Stimulated activated CD4-positive, alpha-beta T cell treated with anti-CD3 and anti-CD28 coated beads, Interleukin-1b, Interleukin-23, amount 100 ng/mL, for 1 hour (primary cell): ENCODE measurements at places on chromosomes 16 and 17.

DNA sequence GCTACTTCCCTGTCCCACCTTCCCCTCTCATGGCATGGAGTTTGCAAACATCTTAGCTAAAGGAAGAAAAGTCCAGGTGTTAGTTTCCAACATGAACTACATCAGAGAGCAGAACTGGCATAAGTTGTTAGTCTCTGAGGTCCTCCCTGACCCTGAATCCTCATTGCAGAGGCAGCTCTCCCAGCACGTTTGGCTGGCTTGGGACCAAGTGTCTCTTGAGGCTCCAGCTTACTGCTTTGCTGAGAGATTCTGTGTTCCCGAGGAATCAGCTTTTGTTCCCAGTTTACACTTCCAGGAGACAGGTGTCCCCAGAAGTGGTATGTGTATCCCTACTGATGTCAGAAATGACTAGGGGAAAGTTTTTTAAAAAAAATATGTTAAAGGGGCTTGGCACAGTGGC is 14.7 kb downstream of the DNAH9 start:
- DNase-seq: no peak

- DNase-seq: no peak
These were observed 404.0 kb downstream of the CDH11 start for GRCh38 chr16:64717871-64718270.

- no peak for DNase-seq
These were observed 265.2 kb upstream of the TNRC6C start for GRCh38 chr17:77693301-77693700.

DNA sequence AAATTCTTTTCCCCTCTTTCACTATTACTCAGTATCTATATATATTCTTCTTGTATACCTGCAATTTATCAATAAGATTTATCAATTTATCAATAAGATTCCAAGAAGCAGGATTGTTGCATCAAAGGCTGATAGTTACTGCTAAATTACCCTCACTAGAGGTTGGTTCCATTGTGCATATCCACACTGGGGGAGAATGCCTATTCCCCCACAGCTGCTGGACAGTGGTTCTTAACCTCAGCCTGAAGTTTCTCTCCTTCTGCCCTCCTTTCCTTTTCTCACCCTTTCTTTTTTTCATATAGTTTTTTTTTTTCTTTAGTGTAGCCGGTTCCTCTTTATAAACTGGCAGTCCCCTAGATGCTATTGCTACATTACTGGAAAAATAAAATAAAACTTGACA is 6.3 kb downstream of the C17orf78 start:
- no peak for DNase-seq
